ENCODE measurements at places on chromosomes 1 and 21. TPM values are rescaled to one million over a fixed set of nuclear protein-coding genes. Genes with fewer than 3 reads are reported as not detected.
A peak's percentile ranks its signal among the peaks of the same experiment; 100 is the strongest.

MIA3 gene
- total RNA-seq, result 68.8 TPM

FNBP1L gene
- total RNA-seq, result 8.7 TPM

AGMAT gene
- 2.2 TPM for total RNA-seq

ZNF695 gene
- total RNA-seq, result 1.2 TPM

GPATCH3 gene
- 10.3 TPM for total RNA-seq

IARS2 gene
- 79.3 TPM for total RNA-seq

DNA sequence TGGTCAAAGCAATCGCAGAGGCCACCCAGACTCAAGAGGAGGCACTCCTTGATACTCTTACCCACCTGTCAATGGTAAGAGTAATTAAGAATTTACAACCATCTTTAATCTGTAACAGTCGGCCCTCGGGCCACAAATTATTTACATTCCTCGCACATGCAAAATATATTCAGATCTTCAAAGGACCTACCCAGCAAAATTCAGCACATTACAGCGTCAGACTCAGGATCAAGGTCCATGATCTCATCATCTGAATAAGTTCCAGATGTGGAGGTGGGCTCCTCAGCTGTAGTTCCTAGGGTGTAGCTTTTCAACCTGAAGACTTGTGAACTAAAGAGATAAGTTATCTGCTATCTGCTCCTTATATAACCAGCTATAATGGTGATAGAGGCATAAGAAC, 17.1 kb upstream of the RNF11 start:
- H3K27me3 ChIP-seq, result no peaks in the 10 kb centered on the region
- peaks cover 17% of the 10 kb centered on the region for H3K4me1 ChIP-seq
- H3K27ac ChIP-seq, result no peak overlapping the region
- DNase-seq, result no peak
- H3K4me3 ChIP-seq, result no peak overlapping the region

GRCh38 chr1:242128951-242129502, 130.1 kb upstream of the MAP1LC3C start:
- H3K27ac ChIP-seq, result no peak overlapping the region
- no peaks in the 10 kb centered on the region for H3K27me3 ChIP-seq
- no peak for DNase-seq
- H3K4me3 ChIP-seq, result no peak overlapping the region

DNA sequence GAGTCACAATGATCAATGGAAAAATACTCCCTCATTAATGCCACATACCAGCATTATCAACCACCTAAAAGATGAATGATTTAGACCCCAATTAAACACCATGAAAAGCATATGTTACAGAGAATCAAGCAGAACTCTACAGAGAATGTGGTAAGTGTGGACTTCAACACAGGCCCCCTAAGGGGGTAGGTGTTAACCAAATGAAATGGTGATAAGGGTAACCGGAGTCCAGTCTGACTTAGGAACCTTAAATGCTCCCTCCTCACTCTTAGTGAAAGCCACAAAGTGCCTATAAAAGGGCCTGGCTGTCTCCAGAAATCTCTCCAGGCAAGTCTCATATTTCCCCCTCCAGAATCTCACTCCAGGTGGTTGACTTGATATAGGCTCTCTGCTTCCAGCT, 149.2 kb upstream of the FOXD3 start:
- no peaks in the 10 kb centered on the region for H3K4me1 ChIP-seq
- no peak overlapping the region for H3K27ac ChIP-seq
- DNase-seq, result no peak
- H3K36me3 ChIP-seq, result no peaks in the 10 kb centered on the region

GRCh38 chr1:220966041-220966440, 86.8 kb downstream of the HLX start:
- no peaks in the 10 kb centered on the region for H3K27me3 ChIP-seq
- no peak overlapping the region for H3K4me3 ChIP-seq
- H3K36me3 ChIP-seq, result no peaks in the 10 kb centered on the region
- H3K27ac ChIP-seq, result no peak overlapping the region
- H3K4me1 ChIP-seq, result peaks cover 35% of the 10 kb centered on the region
- no peak for DNase-seq

GRCh38 chr1:146020058-146021049, 1.2 kb downstream of the HJV start:
- no peaks in the 10 kb centered on the region for H3K36me3 ChIP-seq
- peaks cover 6% of the 10 kb centered on the region for H3K4me1 ChIP-seq
- no peak overlapping the region for H3K27ac ChIP-seq
- peak; percentile 68 for DNase-seq

DNA sequence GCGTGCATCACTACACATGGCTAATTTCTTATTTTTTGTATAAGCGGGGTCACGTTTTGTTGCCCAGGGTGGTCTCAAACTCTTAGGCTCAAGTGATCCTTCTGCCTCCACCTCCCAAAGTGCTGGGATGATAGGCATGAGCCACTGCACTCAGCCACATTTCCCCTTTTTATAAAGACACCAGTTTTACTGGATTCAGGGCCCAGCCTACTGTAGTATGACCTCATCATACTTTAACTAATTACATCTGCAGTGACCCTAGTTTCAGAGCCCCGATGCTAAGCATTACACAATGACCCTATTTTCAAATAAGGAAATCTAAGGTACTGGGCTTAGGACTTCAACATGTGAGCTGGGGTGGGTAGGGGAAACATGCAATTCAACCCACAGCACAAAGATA, 31.8 kb upstream of the ENAH start:
- H3K4me3 ChIP-seq, result no peak overlapping the region
- H3K36me3 ChIP-seq, result no peaks in the 10 kb centered on the region
- no peaks in the 10 kb centered on the region for H3K27me3 ChIP-seq
- H3K27ac ChIP-seq, result no peak overlapping the region

GRCh38 chr1:76292418-76293184, 218.1 kb downstream of the ST6GALNAC3 start:
- no peaks in the 10 kb centered on the region for H3K27me3 ChIP-seq
- DNase-seq, result no peak
- H3K4me3 ChIP-seq, result no peak overlapping the region
- no peaks in the 10 kb centered on the region for H3K4me1 ChIP-seq
- H3K36me3 ChIP-seq, result no peaks in the 10 kb centered on the region
- H3K27ac ChIP-seq, result no peak overlapping the region

DNA sequence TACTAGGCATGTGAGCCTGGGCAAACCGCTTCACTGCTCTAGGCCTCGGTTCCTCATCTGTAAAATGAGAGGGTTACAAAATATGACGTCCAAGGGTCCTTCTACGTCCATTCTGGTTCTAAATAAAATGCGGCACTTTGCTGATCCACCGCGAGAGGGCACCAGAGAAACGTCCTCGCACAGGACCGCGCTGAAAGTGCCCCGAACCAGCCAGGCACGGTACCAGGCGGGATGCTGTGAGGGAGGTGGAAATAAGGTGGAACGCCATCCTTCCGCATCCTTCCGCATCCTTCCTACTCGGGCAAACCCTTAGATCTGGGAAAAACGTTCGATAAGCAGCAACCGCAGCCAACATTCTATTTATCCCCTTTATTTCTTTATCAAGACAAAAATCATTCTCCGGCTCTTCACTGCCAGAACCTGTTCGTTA, 60.3 kb upstream of the KRTAP19-8 start:
- no peaks in the 10 kb centered on the region for H3K4me1 ChIP-seq
- no peaks in the 10 kb centered on the region for H3K36me3 ChIP-seq
- peak; percentile 82 for DNase-seq
- H3K27me3 ChIP-seq, result peaks cover 2% of the 10 kb centered on the region

DNA sequence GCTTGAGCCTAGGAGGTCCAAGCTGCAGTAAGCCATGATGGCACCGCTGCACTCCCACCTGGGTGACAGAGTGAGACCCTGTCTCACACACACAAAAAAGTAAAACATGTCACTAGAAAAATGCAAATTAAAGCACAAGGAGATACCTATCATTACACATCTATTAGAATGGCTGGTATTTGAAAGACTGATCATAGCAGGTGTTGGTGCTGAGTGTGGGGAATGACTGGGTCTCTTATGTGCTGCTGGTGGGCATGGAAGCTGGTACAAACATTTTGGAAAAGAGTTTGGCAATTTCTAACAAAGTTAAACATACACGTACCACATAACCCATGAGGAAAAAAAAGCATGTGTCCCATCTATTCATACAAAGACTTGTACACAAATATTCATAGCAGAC, 142.1 kb upstream of the ZBTB40 start:
- H3K36me3 ChIP-seq, result no peaks in the 10 kb centered on the region
- H3K4me1 ChIP-seq, result no peaks in the 10 kb centered on the region
- H3K27ac ChIP-seq, result no peak overlapping the region
- H3K27me3 ChIP-seq, result peaks cover 25% of the 10 kb centered on the region
- no peak overlapping the region for H3K4me3 ChIP-seq

DNA sequence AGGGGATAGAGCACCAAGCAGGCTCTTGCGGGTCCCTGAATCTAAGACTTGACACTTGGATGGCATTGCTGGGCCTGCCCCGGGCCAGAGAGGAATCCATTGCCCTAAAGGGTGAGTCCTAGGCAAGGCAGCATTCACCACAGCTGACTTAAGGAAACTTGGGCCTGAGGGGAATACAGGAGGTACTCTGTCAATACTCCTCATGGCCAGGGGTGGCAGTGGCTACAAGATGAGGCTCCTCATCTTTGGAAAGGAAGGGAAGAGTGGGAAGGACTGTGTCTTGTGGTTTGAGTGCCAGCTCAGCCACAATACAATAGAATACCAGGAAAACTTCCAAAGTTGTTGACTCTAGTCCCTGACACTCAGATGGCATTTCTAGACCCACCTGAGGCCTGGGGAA, 5.1 kb downstream of the KRTAP22-1 start:
- H3K4me1 ChIP-seq, result no peaks in the 10 kb centered on the region
- DNase-seq, result no peak
- H3K27me3 ChIP-seq, result no peaks in the 10 kb centered on the region
- H3K36me3 ChIP-seq, result no peaks in the 10 kb centered on the region

DNA sequence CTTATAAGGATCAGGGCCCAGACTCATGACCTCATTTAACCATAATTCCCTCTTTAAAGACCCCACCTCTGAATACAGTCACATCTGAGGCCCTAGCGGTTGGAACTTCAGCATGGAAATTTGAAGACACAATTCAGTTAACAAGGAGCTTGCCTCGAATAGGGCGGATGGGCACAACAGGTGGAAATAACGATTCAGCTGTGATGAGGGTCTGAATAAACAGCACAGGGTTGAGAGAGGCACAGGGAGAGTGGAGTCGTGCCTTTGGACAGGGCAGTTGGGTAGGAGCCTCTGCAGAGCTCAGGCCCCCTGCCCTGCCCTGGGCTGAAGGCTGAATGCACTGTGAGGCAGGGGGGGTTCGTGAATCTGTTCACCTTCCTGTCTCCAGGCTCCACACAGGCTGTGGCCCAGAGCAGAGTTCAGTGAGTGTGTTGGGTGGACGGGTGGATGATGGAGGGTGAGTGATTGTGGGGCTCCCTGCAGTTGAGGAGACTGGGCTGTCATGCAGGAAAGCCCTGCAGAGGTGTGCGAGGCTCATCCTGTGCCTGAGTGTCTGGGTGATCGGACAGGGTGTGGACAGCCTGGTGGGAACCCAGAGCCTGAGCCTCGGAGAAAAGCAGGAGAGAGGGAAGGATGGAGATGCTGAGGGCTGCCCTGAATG, 243.1 kb downstream of the FOXD2 start:
- DNase-seq, result no peak
- no peaks in the 10 kb centered on the region for H3K27me3 ChIP-seq
- no peak overlapping the region for H3K27ac ChIP-seq
- H3K4me3 ChIP-seq, result no peak overlapping the region
- H3K36me3 ChIP-seq, result no peaks in the 10 kb centered on the region
- no peaks in the 10 kb centered on the region for H3K4me1 ChIP-seq

DNA sequence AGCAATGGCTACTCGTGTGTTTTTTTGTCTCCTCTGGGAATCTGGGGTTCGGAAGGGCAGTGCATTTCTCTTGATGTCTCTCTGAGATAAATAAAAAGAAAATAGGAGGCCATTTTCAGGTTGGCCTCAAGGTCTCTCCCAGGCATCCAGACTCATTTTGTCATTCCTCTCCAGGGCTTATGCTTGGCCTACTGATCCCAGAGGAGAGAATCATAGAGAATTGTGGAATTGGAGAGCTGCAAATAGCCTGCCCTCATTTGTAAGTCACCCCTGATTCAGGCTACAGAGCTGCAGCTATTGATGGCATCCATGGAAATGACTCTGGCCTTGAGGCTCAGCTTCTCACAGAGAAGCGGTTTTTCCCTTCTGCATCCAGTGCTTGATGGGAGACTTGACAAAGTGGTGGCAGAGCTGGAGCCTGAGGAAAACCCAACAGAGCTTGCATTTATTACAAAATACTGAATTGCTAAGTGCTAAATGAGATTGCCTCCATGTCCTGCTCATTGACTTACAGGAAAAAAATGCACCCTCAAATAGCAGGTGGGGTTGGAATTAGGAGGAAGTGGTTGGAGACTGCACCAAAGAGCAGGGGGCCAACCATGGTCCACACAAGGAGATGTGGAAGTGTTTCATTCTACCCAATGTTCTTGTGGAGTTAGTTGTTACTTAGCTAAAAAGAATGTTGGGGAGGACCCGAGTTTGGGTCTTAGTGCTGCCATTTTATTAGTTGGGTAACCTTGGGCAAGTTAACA, 140.4 kb downstream of the S1PR1 start:
- no peaks in the 10 kb centered on the region for H3K36me3 ChIP-seq
- DNase-seq, result no peak
- H3K27ac ChIP-seq, result no peak overlapping the region
- H3K27me3 ChIP-seq, result peaks cover 16% of the 10 kb centered on the region
- H3K4me3 ChIP-seq, result no peak overlapping the region

DNA sequence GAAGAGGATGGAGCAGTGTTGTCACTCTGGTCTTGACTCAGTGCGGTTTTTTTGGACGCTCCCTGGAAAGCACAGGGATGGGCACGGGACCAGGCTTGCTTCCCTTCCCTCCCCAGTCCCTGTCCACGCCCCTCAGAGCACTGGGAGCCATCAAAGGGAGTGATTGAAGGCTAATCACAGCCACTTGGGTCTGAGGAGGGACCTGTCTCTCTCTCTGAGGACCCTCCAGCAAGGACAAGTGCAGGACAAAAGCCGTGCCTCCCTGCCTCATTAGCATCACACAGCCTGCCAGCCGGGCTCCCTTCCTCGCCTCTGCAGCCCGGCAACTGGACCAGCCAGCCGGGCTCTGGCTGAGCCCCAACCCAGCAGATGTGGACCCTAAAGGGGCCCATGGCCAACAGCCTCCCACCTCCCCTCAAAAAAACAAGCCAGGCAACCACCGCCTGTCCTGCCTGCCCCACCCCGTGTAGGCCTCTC, 18.6 kb upstream of the PDZK1IP1 start:
- peaks cover 5% of the 10 kb centered on the region for H3K27me3 ChIP-seq
- no peak overlapping the region for H3K27ac ChIP-seq
- no peaks in the 10 kb centered on the region for H3K36me3 ChIP-seq
- H3K4me3 ChIP-seq, result no peak overlapping the region
- peak; percentile 66 for DNase-seq

- no peaks in the 10 kb centered on the region for H3K36me3 ChIP-seq
- no peak overlapping the region for H3K4me3 ChIP-seq
- H3K27me3 ChIP-seq, result no peaks in the 10 kb centered on the region
- H3K27ac ChIP-seq, result no peak overlapping the region
These were observed 33.1 kb downstream of the NFIA start for GRCh38 chr1:61115436-61115835.

Measured in osteoblast (primary cell).